ENCODE measurements at places on chromosomes 7 and 10.

GRCh38 chr10:72309290-72310240 is 35.8 kb downstream of the DDIT4 start:
- no peak for DNase-seq

GRCh38 chr7:93715234-93715633 is 140.7 kb upstream of the CALCR start:
- no peak for DNase-seq

- no peak for DNase-seq
These were observed 68.5 kb downstream of the NPTX2 start for GRCh38 chr7:98685541-98685940.

DNA sequence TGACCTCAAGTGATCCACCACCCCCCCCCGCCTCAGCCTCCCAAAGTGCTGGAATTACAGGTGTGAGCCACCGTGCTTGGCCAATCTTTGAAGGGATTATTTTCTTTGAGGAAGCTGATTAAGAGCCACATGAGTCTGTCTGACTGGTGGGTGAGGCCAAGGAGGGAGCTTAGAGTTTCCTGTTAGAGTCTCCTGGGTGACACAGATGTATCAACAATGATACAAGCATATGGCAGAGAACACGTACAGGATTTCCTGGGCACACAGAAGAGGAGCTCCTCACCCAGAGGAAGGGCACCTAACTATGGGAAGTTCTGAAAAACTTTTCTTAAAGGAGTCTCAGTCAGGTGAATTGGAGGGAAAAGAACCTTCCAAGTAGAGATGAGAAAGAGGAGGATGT is 69.4 kb downstream of the GOLGA7B start:
- no peak for DNase-seq
